ENCODE measurements at places on chromosomes 3 and 15.

DNA sequence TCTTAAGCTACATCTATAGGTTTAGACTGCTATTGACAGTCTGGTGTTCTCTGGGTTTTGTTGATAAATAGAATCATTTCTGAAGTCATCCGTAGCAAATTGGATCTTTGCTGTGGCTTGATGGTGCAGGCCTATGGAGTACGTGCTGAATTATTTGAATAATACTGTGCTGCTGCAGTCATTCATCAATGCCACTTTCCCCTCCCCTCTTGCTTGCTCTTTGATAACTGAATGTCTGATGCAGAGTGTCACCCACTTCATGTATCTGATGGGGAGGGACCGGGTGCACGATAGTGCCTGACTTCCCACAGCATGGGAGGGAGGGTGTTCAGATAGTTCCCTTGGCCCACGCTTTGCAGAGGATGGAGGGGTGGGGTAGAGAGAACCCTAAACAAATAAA, 179.9 kb downstream of the AGBL1 start:
- no peak for DNase-seq

GRCh38 chr3:43866529-43867353, 176.0 kb downstream of the ABHD5 start:
- no peak for DNase-seq

DNA sequence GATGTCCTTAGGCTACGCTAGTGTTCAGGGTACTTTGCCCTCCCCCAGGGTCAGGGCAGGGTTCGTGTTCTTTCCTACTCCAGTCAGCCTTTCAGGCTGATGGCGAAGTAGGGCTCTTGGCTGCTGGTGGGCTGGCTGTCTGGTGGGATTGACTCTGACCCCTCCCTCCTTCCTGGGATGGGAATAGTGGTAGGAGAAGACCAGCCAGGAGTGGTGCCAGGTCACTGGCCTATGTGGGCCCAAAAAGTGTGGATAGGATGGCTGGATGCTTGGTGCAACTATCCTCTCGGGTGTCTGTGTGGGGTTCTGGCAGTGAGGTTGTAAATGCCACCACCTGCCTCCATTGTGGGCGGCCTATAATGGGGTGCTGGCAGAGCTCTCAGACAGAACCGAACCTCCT, 20.4 kb upstream of the EXOG start:
- no peak for DNase-seq

- no peak for DNase-seq
These were observed 31.0 kb downstream of the HEG1 start for GRCh38 chr3:125024817-125025216.

GRCh38 chr3:25831578-25831977, 41.7 kb downstream of the OXSM start:
- no peak for DNase-seq

DNA sequence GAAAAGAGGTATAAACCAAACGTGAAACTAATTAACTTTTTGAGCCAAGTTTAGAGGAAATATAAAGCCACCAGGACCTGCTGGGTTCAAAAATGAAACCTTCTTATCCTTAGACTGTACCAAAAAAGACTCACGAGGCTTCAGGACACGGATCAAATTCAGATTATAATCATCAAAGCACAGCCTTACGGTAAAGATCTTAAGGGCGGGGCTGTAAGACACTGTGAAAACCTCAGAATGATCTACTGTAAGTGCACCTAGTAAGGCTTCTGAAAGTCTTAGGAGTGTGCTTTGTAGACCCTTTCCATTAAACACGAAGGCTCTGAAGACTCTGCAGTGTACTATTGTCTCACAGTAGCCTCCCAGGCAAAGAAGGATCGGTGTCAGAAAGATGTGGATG, 26.8 kb downstream of the TARS3 start:
- no peak for DNase-seq

- DNase-seq: no peak
These were observed 160.1 kb downstream of the PLCL2 start for GRCh38 chr3:17044855-17045254.

GRCh38 chr3:11156026-11156410, 1.7 kb downstream of the HRH1 start:
- no peak for DNase-seq

- DNase-seq: no peak
These were observed 121.9 kb downstream of the CHSY1 start for GRCh38 chr15:101129851-101130380.

DNA sequence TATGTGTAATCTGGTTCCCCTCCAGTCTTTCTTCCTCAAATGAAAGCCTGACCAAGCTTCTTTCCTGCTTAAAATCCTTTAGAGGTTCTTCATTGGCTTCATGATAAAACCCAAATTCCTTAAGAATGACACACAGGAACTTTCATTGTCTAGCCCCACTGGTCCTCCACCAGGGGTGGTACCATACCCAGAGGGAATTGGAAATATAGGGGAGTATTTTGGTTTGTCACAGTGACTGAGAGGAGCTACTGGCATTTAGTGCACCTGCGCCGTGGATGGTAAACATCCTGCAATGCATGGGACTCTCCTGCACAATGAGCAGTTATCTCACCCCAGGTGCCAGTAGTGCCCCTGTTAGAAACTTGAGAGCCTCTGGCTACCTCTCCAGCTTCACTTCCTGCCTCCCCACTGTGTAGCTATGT, 10.8 kb downstream of the ZWILCH start:
- no peak for DNase-seq

DNA sequence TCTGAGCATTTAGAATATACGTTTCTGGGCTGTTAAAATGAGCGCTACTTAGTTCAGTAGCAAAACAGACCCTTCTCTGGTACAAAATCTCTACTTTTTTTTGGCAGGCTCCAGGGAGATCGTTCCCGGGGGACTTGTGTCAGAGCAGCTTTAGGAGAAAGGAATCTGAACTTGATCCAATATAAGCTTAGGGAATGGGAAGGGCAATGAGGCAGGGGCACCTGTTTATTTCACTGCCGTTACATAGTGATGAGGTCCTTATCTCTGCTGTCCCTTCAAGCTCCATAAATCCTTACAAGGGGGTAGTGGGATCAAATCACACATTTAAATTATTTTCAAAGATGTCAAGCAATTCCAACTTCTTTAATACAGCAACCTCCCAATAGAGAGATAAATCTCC, 128.7 kb upstream of the BNIP2 start:
- DNase-seq: no peak

DNA sequence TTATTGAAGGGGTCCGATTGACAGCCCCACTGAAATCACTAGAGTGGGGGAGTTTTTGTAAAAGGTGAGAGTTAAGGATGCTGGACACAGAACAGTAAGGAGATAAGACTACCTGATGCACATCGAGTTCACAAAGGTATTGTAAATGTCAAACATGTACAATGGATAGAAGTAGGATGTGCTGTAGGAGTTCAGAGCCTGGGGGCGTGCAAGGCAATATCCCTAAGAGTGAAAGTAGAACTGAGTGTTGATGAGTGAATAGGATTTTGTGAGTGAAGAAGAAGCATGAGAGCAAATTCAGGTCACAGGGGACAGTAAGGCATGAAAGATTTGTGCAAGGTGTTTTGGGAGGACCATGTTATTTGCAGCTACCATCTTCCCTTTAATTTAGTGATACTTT, 21.5 kb downstream of the DOCK3 start:
- no peak for DNase-seq

DNA sequence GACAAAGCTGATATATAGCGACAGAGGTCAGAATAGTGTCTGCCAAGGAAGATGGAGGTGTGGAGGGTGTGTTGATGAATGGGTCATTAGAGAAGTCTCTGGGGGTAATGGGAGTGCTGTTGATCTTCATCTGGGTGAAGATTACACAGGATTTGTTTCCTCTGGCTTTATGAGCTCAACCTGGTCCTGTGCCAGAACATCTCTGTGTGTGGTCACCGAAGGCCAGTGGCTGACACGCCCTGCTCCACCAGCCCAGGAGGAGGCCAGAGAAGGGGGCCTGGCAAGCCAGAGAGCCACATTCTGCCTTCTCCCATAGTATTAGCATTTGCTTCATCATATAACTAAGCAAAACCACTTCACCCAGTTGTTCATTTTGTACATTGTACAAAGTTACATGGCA, 121.1 kb downstream of the ZNF621 start:
- no peak for DNase-seq

DNA sequence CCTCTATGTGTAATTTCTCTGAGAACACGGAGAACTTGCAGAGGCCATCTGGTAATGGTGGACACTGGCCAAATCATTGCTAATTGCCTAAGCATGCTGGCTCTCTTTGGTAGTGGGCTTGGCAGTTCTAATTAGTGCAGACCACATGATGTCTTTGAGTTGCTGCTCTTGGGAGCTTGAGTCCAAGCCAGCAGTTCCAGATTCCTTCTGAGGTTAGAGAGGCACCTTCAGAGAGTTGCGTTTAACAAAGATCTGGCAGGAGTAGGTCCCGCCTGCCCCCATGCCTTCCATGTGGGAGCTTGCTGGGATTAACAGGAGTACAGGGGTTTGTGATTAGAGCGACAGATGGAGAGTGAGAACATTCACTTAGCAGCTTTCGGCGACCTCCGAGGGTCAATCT, 449.0 kb upstream of the LMCD1 start:
- no peak for DNase-seq

DNA sequence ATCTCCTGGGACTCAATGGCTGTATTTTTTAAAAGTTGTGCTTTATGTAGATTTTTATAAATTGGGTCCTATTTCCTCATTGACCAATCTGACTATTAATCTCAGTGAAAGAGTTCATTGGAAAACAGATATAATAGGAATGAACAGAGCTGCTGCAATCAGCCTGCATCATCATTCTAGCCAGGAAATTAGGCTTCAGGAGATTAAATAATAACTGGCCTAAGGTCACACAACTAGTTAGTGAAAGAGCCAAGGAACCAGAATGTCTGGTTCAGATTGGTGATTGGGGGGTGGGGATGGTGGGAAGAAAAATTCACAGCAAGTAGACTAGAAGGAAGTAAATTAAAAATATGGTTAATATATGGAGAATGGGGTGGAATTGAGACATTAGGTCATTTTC, 180.9 kb upstream of the ROPN1 start:
- no peak for DNase-seq

GRCh38 chr3:194967151-194968117, 281.8 kb downstream of the FAM43A start:
- DNase-seq: no peak

DNA sequence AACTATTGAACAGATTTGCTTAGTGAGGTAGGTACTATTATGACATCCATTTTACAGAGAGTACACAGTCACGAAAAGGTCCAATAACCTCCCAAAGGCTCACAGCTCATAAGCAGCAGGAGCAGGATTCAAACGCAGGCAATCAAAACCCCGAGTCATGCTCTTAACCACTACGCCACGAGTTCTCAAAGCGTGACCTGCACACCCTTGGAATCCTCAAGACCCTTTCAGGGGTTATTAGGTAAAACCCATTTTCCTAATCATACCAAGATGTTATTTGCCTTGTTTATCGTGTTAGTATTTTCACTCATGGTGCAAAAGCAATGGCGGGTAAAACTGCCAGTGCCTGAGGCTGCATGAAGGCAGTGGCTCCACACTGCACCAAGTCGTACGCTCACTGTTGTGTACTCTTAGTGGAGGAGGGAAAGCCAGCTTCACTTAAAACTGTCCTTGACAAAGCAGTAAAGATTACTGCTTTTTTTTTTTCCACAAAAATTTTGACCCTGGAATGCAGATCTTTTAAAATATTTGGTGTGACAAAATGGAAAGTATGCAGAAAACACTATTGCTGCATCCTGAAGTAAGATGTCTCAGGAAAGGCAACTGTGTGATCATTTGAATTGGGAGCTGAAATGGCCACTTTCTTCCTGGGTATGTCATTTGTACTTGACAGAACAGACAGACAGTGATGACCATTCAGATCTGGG, 96.1 kb downstream of the IGF2BP2 start:
- no peak for DNase-seq

- no peak for DNase-seq
These were observed 198.2 kb upstream of the LMCD1 start for GRCh38 chr3:8303466-8303865.

- no peak for DNase-seq
These were observed 85.3 kb downstream of the LRRK1 start for GRCh38 chr15:101004500-101004899.

GRCh38 chr3:8899876-8900460, 63.3 kb downstream of the RAD18 start:
- no peak for DNase-seq

DNA sequence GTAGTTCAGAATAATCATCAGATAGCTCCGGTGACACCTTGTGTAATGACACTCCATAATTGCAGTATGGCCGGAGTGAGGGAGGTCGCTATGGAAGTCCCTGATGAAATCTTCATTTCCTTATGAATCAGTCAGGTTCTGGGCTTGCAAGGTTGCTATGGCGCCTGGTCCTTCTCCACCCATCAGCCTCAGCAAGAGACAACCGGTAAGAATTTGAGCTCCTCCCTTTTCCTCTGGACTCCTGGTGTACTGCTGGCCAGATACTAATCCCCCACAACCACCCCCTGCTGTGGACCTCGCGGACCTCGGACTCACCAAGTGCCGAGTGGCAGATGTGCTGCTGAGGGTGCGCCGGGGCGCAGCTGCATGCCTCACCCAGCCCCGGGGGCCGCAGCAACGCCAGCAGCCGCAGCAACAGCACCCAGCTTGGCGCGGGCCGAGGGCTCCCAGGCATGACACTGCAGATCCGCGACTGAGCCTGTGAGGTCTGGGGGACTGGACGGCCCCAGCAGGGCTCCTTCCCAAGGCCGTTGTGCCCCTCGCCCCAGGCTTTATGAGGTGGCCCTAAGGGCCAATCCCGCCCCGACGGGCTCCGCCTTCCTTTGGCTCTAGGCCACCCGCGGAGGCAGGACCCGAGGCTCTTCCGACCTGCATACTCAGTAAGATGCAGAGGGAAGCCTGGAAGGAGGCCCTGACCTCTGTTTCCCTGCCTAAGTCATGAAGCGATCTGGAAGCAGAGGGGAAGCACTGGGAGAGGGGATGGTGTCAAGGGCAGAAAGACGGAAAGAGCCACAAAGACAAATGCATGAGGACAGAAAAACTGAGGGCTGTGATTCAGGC, at the start of gene TIMP4:
Gene TIMP4 (minus strand): TSS at position 526 of the 840 bp plus-strand sequence. CDS start 72 bp downstream, at position 454.
- peak; percentile 31 for DNase-seq

- DNase-seq: no peak
These were observed 92.8 kb downstream of the DUT start for GRCh38 chr15:48423896-48424475.

DNA sequence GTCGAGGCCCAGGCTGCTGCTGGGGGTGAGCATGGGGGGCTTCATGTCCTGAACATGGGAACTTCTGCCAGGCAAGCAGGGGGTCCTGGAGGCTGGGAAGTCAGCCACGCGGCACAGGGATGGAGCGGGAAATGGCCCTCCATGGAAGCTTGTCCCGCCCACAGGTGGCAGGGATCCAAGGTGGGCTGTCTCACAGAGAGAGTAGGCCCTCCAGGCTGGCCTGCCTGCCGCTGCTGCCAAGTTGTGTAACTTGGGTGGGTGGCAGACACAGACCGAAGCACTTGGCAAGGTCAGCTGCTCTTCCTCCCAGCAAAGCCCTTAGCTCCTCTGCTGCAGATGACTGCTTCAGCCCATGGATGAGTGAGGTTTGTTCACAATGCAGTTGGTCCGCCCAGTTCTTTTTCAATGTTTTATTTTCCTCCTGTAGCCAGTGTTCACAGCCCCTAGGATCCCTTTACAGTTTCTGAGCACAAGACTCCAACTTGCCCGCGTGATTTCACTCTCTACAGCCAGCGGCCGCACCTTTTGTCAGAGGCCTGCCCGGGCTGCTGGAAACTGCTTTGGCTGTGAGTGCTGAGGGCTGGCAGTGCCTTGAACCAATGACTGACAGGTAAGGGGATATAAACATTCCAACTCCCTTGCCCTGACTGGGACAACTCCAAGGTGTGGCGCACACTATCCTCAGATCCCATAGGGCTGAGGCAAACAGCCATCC, 26.7 kb downstream of the HCN4 start:
- DNase-seq: no peak

All from right lobe of liver (tissue), 6 donors.